PC-9 (cell line): ENCODE measurements at places on chromosomes 2 and 18. TPM values are rescaled to one million over a fixed set of nuclear protein-coding genes. Genes with fewer than 3 reads are reported as not detected.

GRCh38 chr2:128301501-128301966 lies 17.1 kb downstream of the HS6ST1 start:
- DNase-seq = no peak

- DNase-seq = no peak
These were observed 478.5 kb upstream of the ID2 start for GRCh38 chr2:8203364-8203763.

DNA sequence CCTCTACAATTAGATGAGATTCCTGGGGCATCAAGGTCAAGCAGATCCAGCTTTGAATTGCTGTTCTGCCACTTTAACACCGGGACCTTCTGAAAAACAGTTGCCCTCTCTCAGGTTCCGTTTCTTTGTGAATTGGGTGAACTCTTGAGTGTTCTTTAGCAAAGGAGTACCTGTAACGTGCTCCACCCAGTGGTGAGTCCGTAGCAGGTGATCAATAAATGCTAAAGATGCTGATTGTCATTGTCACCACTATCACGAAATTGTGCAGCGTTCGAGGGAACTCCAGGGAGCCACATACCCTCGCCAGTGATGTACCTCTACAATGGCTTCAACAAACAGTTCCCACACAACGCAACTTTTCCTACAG lies 81.9 kb downstream of the TCF7L1 start:
- DNase-seq = no peak

Gene MEP1B
- total RNA-seq = not detected in 2 replicates

Gene TUBA4B
- not detected in 2 replicates for total RNA-seq

Gene RBM45
- total RNA-seq = 8.7 and 12.6 TPM in 2 replicates

GRCh38 chr2:45898819-45899218 lies 247.3 kb downstream of the PRKCE start:
- no peak for DNase-seq

GRCh38 chr2:218910741-218911140 lies 30.1 kb downstream of the WNT10A start:
- DNase-seq = no peak

Gene ANKRD36C
- 25.8 and 28.3 TPM in 2 replicates for total RNA-seq

Gene CD207
- not detected in 2 replicates for total RNA-seq

DNA sequence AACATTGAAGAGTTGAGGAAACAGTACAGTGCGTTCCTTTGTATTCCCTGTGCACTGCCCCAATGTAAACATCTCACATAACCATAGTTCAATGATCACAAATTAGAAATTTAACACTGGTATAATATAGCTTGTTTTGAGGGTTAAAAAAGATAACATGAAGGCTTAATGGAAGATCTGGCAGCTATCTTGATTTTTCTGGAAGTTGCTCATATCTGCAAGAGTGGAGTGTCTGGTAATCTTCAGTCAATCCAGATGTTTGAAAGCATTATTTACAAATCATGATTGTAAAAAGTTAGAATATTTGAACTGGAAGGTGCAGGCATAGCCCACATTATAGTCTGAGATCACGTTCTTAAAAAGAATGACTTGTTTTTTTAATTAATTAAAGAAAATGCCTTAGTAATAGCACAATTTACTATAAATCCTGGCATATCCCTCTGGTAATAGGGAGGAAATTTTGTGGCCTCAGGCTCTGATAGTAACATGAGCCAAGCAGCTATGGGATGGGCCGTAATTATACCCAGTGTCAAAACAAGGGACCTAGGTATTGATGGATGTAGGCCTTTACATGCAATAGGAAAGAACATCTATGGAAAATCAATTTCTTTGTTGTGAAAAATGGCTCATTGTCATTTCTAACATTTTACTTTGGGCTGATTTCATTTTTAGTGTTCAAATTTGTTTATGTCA lies 418.0 kb downstream of the THSD7B start:
- no peak for DNase-seq

DNA sequence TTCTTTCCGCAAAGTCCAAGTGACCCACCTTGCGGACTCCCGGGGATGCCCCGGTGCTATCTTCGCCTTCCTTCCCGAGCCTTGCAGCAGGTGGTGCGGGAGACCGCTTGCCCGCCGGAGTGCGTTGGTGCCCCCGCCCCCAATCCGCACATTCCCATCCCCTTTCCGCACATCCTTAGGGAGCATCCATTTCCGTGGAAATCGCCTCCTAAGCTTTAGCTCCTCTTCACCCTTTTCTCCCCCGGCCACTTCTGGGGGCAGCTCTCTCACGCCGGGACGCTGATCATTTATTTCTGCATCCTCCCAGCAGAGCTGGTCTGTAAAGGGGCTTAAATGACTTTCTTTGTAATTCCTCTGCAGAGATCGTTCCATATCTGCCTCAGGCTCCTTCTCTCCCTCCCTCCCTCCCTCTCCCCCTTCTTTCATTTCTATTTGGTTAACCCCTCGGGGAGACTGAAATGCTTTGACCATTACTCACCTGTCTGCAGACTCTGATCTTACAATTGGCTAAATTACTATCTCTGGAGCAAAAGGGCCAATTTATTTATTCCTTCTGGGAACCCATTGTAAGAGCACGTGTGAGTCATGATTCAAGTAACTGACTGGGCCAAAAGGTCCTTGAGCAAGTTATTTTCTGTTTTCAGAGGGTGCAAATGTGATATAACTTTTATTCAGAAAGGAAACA lies 1.3 kb upstream of the LYPD1 start:
- DNase-seq = peak; percentile 87

GRCh38 chr18:59144483-59144882 lies 4.8 kb downstream of the SEC11C start:
- no peak for DNase-seq

Gene TFCP2L1
- 4.6 and 7.0 TPM in 2 replicates for total RNA-seq

Gene ASIC4
- total RNA-seq = 0.22 and 0.30 TPM in 2 replicates

- no peak for DNase-seq
These were observed 108.8 kb downstream of the RBMS1 start for GRCh38 chr2:160384791-160385190.

- no peak for DNase-seq
These were observed 427.9 kb downstream of the PLCL1 start for GRCh38 chr2:198232281-198232680.

Gene KCNS3
- 28.8 and 34.9 TPM in 2 replicates for total RNA-seq

DNA sequence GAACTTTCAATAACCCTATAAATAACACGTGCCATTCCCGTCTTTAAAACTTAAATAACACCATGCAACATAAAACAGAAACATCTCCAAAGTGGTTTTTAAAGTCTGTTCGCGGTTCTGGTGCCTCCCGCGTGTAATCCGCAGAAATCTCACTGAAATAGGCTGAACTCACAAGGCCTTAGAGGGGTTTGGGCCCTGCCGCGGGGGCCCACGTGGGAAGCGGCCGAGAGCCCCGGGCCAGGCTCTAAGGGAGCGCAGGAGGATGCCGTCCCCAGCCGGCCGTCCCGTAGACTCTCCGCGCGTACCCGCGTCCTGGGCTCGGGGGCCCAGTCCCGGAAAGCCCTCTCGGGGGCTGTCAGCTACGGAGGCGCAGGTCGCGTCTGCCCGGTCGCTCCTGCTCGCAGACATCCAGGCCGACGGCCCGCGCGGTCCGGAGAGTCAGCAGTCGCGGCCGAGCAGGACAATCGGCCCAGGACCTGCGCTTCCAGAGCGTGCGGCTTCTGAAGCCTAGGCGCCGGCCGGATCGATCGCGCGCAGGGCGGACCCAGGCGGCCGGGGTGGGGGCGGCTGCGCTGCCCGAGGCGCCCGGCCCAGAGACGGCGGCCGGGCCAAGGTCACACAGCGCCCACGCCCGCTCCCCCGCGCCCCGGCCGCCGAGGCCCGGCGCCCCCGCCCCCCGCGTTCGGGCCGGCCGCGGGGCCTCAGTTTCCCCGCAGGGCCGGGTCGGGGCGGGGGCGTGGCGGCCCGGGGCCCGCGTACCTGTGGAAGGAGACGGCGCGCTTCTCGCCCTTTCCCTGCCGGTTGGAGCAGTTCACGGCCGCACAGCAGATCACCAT lies 558 bp downstream of the THAP4 start:
- peak; percentile 44 for DNase-seq

DNA sequence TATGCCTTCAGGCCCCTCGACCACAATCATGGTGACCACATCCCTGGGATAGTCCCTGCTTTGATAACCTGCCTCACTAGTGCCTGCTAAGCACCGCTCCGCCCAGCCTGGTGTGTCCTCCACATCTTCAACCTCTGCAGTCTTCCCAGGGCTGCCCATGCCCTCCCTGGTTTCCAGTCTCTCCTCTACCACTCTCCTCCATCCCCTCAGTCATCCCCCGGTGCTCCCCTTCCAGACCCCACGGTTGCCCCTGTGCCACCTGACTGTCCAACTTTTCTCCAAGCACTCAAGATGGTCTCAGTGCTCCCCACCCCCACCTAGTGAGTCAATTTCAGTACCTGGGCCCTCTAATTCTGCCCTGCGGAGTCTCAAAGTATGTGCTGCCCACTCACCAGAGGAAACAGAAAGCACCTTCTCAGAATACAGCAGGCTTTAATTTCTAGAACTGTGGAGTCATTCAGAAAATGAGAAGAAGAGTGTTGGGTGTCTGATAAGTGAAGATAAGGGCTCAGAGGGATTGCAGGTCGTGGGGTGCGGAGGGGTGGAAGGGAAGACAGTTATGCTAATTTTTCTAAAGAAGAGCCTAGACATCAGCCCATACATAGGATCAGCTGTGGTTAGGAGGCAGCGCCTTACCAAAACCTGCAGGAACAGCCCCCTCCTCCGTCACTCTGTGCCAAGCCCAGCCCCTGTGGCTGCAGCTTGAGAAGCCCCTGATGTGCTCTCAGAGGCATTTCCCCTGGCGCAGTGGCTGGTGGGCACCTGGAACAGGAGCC lies 53.6 kb upstream of the CAB39 start:
- no peak for DNase-seq

- no peak for DNase-seq
These were observed at the start of gene PAX3 for GRCh38 chr2:222298311-222299150. Gene PAX3, minus strand, starts transcription at chr2:222298998. Its CDS starts 383 bp downstream, at chr2:222298615.

Gene UPP2
- total RNA-seq = not detected in 2 replicates

DNA sequence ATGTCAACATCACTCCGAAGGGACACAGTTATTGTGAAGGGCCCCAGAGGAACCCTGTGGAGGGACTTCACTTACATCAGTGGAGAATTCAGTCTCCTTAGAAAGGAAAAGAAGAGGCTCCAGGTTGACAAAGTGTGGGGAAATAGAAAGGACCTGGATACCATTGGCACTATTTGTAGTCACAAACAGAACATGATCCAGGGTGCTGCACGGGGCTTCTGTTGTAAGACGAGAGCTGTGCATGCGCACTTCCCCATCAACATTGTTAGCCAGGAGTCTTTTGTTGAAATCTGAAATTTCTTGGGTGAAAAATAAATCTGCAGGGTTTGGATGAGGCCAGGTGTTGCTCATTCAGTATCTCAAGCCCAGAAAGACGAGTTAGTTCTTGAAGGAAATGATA lies 2.4 kb upstream of the ALPK2 start:
- DNase-seq = no peak

Gene POMC
- not detected in 2 replicates for total RNA-seq

GRCh38 chr2:183597841-183598240 lies 473.6 kb downstream of the NUP35 start:
- no peak for DNase-seq

Gene CNGA3
- total RNA-seq = not detected in 2 replicates

Gene UGT1A10
- not detected in 2 replicates for total RNA-seq

Gene HEATR5B
- total RNA-seq = 10.4 and 13.0 TPM in 2 replicates

Gene CAMKMT
- total RNA-seq = 11.7 and 17.9 TPM in 2 replicates

DNA sequence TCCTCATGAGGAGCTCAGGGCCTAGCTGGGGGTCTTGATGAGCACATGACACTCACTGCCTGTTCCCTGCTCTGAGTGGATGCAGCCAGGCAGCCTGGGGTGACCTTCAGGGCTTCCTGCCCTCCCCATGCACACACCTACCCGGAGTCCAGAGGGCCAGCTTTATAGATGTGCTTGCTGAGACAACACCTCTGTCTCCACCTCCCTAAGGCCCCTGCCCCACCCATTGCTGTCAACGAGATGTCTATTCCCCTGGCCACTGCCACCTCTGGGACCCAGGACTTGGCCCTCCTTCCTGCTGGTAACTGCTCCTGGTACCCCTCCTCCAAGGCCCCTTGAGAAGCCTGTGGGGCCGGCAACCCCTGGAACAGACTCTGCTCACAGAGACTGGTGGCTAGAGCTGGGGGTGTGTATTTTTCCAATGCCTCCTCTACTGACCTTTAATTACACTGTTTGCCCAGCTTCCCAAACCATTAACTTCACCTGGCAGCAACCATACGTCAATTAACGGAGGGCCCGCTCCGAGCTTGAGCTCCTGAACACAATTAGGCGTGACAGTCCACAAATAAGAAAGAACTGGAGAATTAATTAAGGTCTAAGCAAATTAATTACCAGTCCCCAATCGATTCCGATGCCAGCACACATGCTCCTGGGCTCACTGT lies 66.3 kb downstream of the EMX1 start:
- DNase-seq = no peak

GRCh38 chr18:6593142-6593885 lies 136.2 kb upstream of the ARHGAP28 start:
- DNase-seq = no peak

DNA sequence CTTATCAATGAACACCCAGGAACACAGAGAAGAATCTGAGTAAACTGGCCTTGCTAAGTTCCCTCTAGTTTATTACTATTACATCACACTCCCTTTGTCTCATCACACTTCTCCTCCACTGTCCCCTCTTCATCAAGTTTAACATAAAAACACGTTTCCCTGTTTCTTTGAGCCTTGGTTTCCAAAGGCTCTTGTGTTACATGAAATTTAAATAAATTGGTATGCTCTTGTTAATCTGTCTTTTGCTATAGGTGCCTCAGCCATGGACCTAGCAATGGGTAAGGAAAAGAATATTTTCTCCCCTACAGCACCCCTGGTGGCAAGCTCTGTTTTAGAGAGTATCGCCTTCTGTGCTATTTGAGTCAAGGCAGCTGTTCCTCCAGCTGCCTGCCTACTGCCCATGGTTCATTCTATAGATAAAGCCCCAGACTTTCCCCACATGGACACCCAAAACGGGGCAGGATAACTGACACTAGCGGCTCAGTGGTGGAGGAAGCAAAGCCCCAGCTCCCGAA lies 31.8 kb downstream of the TGIF1 start:
- no peak for DNase-seq

Gene ITGB6
- 24.3 and 30.6 TPM in 2 replicates for total RNA-seq

GRCh38 chr18:34114996-34115395 lies 109.7 kb downstream of the NOL4 start:
- DNase-seq = no peak

DNA sequence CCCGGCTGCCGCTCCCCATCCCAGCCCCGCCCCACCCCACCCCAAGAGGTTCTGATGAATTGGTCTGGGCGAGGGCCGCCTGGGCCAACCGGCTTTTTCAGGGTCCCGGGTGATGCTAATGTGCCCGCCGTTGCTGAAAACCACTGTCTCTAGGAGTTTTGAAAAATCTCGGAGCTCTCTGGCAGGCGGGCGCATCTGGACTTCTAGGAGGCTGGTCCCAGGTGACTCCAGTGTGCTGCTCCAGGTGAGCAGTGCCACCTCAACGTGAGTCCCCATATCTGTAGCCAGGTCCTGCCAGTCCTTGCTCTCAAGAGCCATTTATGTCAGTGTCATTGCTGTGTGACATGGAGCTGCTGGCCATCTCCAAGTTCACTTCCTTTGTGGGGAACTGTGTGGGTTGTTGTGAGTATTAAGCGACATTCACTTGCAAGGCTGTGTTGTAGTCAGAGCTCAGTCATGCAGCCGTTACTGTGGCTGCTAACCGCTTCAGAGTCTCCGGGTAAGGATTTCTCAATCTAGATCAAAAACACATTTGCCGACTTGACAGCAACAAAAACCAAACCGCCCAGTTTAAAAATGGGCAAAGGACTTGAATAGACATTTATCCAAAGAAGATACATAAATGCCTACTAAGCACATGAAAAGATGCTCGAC lies at the start of gene RFX8:
Gene RFX8 (minus strand): TSS at position 382 of the 654 bp plus-strand sequence. CDS start 8,264 bp downstream, outside the sequence.
- DNase-seq = no peak
